Stimulated activated CD8-positive, alpha-beta memory T cell treated with anti-CD3 and anti-CD28 coated beads, Interleukin-7, amount 100 ng/mL, for 1 hour (primary cell): ENCODE measurements at places on chromosomes 1 and 21.

GRCh38 chr1:53654216-53655210 lies 84.5 kb downstream of the GLIS1 start:
- DNase-seq = no peak

GRCh38 chr1:192980856-192981255 lies 78.3 kb downstream of the UCHL5 start:
- no peak for DNase-seq

- no peak for DNase-seq
Measured at GRCh38 chr1:235500971-235501540, 3.2 kb downstream of the B3GALNT2 start.

- no peak for DNase-seq
Measured at GRCh38 chr1:206909161-206909882, 12.1 kb downstream of the IL24 start.

DNA sequence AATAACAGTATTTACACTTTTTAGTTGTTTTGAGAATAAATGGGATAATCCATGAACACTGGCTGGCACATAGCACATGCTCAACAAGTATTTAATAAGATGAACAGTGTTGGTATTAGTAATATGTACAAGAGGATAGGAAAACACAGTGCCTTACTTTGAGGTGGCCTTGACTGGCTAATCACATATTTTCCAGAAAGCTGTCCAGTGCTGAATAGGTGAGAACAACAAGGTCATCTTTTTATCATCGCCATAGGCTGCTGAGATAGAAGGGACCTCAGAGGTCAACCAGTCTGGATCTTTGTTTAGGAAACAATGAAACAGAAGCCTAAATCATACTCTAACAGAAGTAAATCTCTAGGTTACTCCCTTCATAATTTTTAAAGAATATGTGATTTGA lies 89.7 kb upstream of the BCL9 start:
- no peak for DNase-seq

GRCh38 chr1:160075836-160076235 lies 5.5 kb upstream of the KCNJ9 start:
- no peak for DNase-seq

- no peak for DNase-seq
Measured at GRCh38 chr1:166121010-166121409, 45.8 kb downstream of the FAM78B start.

- DNase-seq = no peak
Measured at GRCh38 chr1:12167493-12168429, 970 bp downstream of the TNFRSF1B start.

GRCh38 chr1:109274533-109275476 lies 8.1 kb downstream of the PSRC1 start:
- DNase-seq = no peak

DNA sequence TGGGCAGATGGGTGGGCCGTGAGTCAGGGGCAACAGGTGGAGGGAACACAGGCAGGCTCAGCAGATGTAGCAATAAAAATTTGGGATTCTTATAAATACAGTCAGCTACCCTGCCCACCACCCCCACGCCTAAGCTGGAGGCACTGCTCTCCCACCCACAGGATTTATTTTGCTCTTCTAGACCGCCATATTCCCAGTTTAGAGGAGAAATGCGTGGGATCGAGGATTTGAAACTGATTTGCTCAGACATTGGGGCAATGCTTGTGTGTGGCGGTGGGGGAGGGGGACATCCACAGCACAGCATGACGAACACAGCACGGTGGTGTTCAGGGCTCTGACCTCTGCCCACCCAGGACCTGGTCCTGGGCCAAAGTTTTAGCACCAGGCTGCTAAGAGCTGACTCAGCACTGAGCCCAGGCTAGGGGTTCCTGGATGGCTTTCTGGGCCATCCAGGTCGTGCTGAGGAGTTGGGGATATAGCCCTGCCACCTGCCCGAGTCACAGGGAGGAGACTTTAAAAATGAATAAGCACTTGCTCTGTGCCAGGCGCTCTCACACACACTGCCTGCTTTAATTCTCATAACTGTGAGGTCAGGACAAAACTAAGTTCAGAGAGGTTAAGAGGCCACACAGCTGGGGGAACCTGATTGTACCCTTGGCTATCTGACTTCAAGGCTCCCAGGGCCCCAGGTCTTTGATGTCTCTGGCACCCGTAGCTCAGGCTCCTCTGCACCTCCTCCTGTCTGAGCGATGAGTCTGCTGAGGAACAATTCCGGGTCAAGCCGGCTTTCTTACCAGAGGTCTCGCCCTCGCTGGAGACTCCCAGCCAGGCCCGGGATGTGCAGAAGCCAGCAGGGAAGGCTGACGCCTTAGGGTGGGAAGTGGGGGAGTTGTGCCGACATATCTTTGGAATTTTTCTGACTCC lies 29.4 kb upstream of the CSF1 start:
- no peak for DNase-seq

- DNase-seq = peak; percentile 39
Measured at GRCh38 chr21:42233067-42233961, 14.4 kb downstream of the ABCG1 start.

DNA sequence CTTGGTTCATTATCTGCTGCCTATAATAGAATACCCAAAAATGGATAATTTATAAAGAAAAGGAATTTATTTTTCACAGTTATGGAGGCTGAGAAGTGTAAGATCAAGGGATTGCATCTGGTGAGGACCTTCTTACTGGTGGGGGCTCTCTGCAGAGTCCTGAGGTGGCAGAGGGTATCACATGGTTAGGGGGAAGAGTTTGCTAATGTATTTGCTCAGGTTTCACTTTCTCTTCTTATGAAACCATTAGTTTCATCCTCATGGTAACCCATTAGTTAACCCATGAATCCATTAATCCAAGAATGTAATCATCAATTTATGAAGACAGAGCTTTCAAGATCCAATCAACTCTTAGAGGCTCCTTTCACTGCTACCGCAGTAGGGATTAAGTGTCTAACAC lies 120.6 kb downstream of the DNM3 start:
- DNase-seq = no peak

GRCh38 chr1:28091043-28091781 lies 2.8 kb upstream of the EYA3 start:
- peak; percentile 62 for DNase-seq

DNA sequence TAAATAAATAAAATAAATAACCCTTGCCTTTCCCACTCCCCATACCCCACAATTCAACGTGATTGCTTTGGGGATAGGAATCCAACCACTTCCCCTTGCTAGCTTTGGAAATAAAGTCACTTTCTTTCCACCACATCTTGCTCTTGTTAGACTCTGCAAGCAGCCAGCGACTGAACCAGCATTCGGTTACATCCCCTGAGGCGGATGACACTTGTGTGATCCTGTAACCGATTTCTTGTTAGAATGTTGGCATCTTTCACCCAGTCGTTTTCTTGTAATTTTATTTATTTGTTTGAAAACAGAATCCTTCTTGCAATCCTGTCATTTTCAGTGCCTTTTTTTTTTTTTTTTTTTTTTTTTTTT lies 1.6 kb upstream of the IFNGR2 start:
- DNase-seq = no peak

DNA sequence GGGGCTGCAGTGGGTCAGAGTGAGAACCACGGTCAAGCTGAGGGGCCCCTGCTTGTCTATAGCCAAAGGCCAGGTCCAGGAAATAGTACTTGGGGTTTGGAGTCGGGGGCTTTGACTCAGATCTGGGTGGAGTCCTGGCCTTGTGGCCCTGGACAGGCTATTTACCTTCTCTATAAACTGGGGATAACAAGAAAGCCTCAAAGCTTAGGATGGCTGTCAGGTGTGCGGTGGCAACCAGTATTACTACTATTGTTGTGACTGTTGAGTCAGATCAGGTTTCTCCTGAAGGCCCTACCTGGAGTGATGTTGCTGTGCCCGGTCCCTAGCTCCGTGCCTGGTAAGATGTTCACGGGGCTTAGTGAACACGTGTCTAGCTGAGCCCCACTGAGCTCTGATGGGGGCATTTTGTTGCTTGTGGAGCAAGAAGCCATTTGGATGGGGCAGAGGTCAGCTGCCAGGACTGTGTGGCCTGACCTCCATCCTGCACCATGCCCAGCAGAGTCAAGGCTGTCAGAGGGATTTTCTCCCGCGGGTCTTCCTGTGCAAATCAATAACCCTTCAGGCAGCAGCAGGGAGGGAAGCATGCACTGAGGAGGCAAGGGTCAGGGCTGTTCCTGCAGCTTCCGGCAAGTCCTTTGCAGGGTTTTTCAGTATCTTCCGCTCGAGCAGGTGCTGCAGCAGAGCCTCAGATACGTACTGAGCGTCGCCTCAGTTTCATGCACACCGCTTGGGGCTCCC lies 170.3 kb downstream of the CAMTA1 start:
- no peak for DNase-seq

DNA sequence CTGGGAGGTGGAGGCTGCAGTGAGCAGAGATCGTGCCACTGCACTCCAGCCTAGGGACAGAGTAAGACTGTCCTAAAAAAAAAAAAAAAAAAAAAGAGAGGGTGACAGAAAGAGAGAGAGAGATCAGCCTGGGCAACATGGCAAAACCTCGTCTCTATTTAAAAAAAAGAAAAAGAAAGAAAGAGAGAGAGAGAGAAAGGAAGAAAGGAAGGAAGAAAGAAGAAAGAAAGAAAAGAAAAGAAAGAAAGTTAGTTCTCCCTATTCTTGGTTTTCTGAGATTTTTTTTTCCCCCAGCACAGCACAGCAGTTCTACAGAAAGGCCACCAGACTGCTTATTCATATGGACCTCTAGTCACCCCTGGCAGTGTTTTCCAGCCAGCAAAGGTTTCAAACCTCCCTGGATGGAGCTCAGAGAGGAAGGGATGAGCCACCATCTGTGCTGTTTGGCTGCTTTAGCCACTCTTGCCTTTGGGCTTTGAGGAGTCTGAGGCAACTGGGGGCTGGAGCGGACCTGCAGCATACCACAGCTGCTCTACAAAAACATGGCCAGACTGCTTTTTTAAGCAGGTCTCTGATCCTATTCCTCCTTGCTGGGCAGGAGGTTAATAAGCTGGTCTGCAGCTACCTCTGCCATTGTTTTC lies 10.6 kb downstream of the S100A6 start:
- DNase-seq = no peak

DNA sequence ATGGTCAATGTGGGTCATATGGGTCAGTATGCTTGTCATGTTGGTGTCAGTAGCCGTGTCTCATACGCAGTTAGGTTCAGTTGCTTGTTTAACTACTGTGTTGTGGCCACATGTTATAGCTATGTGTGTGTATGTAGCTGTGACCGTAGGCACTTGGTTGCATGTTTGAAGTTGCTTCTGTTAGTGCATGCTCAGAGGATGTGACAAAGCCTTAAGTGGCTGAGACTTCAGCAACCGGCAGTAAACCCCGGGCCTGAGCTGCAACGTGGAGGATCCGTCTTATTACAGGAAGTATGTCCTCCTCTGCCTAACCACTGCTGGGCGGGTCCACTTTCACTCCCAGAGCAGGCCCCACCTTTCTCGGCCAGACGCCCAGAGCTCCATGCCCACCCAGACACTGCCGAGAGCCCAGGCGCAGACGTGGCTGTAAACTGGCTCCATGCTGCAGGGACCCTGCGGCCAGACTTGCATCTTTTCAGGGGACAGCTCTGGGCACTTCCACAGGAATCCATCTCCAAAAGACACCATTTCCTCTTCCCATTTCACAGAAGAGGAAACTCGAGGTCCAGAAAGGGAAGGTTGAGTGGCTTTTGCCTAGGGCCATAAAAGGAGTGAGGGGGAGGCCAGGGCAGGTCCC lies 2.2 kb downstream of the TCEA3 start:
- DNase-seq = no peak

DNA sequence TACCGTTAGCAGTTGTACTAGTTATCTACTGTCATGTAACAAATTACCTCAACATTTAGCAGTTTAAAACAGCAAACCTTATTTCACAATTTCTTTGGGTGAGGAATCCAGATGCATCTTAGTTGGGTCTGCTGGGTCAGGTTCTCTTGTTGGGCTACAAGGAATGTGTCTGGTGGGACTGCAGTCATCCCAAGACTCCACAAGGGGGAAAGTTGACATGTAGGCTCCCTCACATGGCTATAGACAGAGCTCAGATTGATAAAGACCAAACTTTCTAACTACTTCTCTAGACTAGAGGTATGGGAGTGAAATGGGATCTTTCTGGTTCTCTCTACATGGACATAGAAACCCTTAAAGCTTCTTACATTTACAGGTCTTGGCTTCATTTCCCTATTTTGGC lies 160.9 kb downstream of the UCK2 start:
- no peak for DNase-seq

DNA sequence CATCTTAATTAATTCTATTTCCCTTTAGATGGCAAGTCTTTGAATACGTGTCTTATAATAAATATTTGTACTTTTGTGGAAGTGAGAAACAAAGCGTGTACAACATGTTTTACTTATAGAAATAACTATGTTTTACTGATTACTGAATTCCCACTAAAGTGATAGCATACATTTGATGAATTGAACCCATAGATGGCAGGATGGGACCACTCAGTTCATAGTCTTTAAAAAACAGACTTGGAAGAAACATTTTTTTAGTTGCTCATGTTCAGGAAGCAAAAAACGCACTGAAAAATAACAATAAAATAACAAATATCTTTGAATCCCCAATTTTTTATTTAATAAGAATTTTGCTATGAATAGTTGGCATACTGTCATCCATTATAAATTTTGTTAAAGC lies 507.1 kb upstream of the ZRANB2 start:
- DNase-seq = no peak

- no peak for DNase-seq
Measured at GRCh38 chr1:208486677-208487076, 242.5 kb upstream of the PLXNA2 start.

DNA sequence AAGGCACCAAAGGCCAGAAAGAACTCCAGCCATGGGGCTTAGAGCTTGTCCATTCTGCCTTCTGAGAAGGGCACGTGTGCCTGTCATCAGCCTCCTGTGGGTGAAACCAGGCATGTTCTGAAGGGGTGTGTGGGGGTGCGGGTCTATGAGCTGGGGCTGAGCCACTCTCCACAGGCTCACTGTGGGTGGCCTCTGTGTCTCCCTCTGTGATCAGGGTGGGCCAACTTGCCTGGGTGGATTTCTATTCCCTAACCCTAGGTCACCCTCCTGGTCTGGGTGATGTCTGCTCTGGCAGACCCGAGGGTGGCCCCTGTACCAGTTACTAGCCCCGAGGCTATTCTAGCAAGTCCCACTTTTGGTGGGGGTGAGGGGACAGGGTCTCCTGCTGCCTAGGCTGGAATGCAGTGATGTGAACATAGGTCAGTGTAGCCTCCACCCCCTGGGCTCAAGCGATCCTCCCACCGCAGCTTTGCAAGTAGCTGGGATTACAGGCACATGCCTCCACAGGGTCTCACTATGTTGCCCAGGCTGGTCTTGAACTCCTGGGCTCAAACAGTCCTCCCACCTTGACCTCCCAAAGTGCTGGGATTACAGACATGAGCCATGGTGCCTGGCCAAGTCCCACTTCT lies 94.4 kb downstream of the TRIM11 start:
- DNase-seq = no peak

DNA sequence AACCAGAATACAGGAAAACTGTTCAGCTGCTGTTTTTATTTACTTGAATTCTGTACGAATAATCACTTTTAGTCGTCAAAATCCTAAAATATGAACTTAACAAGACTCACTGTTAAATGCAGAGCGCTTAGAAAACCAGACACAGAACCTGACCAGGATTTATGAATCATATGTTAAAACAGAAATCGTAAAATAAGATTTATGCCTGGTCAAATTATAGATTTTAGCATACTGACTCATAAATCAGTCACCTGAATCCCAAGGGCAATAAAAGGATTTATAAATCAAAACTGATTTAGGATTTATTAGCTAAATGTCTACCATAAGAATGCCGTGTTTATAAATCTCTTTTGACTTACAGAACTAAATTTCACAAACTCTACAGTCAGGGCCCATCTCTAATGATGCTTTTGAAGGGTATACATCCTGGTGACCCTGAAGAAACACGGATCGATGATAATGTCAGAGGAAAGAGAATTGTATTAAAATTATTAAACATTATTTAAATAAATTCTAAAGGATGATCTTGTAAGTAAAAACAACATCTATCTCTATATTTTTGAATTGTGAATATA lies 28.8 kb downstream of the CYYR1 start:
- no peak for DNase-seq

GRCh38 chr1:227846265-227846858 lies 30.9 kb downstream of the PRSS38 start:
- DNase-seq = no peak
